ENCODE measurements at places on chromosomes 7 and 10.

DNA sequence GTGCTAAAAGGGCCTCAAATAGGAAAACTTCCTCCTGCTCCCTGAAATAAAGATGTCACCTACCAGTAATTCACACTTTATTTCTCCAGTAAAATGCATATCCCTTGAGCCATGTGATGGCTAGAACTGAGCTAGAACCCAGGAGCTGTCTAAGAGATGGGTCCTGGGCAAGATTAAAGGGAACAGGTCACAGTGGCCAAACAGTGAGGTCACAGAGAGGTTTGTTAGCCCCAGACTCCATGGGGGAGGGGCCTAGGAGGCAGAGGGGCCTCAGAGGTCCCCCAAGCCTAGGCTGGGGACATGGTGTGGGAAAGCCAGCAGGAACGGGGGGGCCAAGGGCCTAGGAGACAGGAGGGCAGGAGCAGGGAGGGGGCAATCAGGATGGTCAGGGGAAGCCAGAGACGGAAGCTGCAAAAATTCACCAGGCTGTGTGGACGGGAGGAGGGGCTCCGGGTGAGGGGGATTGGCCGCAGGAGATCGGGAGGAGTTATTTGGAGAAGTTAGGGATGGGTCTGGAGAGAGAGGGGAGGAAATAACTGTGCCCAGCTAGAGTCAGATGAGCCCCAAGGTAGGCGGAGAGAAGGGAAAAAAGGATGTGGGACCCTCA, 3.3 kb downstream of the FBXO24 start:
- no peak for DNase-seq

- DNase-seq, result no peak
Measured at GRCh38 chr7:50837965-50838364, 55.3 kb upstream of the GRB10 start.

- no peak for DNase-seq
Measured at GRCh38 chr7:70097645-70098044, 499.4 kb downstream of the AUTS2 start.

- no peak for DNase-seq
Measured at GRCh38 chr7:123492485-123492884, 41.9 kb downstream of the IQUB start.

DNA sequence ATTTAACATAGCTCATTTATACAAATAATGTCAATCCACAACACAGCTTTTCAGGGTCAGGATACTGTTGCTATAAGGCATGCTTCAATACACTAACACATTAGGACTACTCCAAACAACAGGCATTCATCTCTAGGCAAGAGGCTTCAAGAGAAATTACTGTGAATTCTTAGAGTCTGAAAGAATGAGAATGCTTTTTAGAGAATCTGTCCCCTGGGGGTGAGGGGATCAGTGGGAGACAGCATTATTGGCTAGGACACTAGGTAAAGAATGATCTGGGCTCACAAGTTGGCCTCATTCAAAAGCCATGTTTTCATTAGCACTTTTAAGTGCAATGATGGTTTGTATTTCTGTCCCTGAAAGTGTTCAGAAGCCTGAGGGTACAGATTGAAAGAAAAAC, 132.6 kb downstream of the SEMA3D start:
- DNase-seq, result no peak

- DNase-seq, result no peak
Measured at GRCh38 chr7:151175047-151175792, 7.7 kb upstream of the GBX1 start.

GRCh38 chr10:73648975-73649829, 6.6 kb downstream of the SYNPO2L start:
- DNase-seq, result no peak

- no peak for DNase-seq
Measured at GRCh38 chr10:103445767-103446567, 6.2 kb downstream of the CALHM2 start.

GRCh38 chr7:44184206-44184872, 4.9 kb downstream of the GCK start:
- no peak for DNase-seq

DNA sequence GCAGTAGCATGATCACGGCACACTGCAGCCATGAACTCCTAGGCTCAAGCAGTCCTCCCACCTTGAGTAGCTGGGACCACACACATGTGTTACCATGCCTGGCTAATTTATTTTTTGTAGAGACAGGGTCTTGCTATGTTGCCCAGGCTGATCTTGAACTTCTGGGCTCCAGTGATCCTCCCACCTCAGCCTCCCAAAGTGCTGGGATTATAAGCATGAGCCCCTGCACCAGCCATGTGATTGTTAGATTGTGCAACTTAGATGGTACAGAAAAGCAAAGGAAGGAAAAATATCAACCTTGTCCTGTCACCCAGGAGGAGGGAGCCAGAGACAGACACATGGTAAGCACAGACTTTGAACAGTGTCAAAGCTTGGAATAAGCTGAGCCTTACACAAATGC, 73.5 kb downstream of the CCNY start:
- no peak for DNase-seq

DNA sequence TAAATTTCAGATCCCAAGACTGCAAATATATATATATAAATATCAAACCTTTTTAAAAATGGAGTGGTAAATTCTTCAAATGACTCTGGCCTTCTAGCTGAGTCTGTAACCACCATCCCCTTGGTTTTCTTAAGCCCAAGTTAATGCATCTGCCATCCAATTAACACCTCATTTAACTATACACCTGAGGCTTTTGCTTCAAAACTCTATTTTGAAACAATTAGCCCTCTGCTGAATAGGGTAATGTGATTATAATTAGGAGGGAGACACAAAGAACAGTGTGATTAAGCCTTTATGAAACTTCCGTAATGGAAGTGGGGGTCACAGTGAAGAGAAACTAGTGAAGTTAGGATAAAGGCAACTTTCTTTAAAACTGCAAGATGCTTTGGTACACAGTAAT, 83.6 kb downstream of the GPR37 start:
- DNase-seq, result no peak

DNA sequence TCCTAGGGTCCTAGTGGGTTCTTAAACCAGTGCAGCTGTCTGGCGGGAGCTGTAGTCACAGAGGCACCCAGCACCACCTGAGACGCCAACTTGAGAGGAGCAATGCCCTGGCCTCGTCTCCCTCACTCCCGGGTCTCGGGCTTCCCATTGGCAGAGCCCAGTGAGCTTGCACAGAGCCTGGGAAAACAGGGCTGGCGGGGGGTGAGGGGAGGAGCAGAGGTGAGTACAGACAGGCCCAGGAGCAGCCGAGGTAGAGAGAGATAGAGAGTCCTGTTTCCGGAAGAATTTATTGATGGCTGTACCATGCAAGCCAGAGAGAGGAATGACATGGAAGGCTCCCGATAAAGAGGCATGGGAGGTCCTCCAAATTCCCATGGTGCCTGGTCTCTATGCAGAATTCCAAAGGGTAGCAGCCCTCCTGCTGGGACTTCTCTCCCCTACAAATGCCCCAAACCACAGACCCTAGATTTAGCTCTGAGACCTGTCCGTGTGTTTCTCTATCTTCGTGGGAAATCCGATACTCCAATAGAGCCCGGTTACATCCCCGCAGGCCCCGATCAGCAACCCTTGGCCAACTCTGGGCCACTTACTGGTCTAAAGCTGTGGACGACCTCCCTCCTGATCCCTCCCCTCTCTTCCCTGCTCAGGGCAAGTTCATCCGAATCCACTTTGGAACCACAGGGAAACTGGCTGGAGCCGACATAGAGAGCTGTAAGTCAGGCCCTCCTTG, 20.3 kb upstream of the MYH16 start:
- DNase-seq, result no peak

DNA sequence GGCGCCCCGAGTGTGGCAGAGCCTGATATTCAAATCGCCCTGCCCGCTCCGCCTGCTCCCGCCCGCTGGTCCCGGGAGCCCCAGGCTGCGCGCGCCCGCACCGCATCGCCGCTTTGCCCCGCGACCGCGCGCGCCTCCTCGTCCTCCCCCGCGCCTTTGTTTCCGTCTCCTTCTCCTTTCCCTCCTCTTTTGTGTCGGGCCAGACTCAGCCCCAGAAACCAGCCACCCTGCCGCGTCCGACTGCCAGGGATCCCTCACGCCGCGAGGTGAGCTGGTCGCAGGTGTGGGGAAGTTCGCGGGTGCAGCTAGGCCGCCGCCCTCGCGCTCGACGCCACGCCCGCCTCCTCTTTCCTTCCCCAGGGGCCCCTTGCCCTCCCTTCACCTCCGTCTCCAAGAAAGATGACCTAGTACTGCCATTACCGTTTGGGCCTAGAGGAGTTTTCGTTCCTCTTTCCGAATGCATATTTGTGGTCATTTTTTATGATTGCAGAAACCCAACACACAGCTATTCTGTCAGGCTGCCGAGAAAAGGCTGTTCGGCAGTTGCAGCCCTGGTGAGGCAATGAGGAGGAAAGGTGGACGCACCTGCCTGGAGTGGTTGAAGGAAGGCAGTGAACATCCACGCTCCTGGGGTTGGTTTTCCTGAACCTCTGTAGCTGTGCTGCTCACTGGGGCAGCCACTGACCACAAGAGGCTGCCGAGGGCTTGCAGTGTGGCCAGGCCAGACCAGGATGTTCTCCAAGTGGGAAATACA, 107.3 kb downstream of the SNX10 start:
- DNase-seq, result no peak

DNA sequence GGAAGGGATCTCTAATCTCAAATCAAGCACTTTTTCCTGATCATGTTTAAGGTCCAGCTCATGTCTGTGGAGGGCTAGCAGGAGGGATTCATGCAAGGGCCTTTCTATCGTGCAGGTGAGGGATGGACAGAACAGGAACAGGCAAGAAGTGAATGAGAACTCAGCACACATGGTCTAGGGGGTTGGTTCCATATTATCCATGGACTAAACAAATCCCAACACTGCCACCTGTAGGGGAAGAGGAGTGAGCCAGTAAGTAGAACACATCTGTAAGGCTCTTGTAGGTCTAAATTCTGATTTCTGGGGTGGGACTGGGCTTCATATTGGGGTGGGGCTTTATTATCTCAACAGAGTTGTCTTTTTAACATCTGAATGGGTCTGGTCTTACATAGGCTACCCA, 138.0 kb upstream of the TARP start:
- no peak for DNase-seq
